ENCODE measurements at places on chromosomes 1 and 21.

DNA sequence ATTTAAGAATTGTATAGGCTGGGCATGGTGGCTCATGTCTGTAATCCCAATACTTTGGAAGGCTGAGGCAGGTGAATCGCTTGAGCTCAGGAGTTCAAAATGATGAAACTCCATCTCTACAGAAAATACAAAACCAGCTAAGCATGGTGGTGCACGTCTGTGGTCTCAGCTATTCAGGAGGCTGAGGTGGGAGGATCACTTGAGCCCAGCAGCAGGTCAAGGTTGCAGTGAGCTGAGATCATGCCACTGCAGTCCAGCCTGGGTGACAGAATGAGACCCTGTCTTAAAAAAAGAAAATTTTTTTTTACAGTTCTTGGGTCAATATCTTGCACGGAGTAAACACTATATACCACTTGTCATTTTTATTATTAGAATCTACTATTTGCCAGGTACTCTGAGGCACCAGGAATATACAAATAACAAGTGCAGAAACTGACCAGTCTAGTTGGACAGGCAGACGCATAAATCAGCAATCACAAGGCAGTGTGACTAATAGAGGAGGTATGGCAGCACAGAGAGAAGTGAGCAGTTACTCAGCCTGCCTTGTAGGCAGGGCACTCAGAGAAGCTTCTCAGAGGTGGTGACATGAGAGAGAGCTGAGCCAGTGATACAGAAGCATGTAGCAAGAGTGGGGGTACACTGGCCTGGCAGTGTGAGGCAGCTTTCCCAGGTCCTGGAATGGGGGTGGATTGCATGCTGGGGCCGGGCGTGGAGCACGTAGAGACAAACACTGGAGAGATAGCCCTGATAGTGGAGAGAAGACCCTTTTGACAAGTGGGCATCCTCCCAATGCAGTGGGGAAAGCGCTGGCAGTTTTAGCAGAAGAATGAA is 8.0 kb downstream of the PHLDA3 start:
- DNase-seq = no peak

DNA sequence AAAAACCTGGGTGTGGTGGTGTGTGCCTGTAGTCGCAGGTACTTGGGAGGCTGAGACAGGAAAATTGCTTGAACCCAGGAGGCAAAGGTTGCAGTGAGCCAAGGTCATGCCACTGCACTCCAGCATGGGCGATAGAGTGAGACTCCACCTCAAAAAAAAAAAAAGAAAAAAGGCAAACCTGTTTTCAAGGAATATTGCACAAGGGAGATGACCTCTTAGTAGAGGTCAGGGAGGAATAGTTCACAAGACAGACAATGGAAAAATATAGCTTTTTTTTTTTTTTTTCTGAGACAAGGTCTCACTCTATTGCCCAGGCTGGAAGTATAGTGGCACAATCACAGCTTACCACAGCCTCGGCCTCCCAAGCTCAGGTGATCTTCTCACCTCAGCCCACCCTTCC is 22.5 kb upstream of the SUCO start:
- DNase-seq = no peak

DNA sequence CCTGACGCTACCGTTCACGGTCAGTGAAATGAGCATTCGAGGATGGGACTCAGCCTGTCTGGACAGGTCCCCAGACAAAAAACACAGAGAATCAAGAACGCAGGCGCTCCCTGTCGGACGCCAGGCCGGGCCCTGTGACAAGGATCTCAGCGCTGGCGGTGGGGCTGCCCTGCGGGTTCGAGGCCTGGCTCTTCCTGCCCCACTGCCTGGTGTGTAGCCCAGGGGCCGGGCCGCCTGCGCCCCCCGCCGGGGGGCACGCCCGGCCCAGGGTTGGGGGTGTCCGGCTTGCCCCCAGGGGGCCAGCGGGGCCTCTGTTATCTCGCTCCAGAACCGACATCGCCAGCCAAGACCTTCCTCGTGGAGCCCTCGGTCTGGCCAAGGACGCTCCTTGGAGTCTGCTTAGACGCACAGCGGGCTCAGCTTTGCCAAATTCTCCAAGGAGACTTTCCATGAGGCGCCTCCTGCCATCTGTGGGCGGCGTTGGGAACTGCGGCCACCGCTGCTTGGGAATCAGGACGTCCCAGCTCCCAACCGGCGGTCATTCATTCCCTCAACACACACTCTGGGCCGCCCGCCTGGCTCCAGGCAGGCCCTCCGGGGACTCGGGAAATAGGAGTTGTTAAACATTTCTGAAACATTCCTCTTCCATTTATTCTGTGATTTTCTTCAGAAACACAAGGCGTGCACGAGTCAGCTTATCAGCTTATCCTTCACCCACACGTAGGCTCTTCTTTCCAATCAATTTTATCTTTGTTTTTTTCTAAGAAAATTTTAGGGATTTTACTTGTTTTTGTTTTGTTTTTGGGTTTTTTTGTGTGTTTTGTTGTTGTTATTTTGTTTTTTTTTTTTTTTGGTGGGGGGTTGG is 11.3 kb upstream of the RIPK4 start:
- peak; percentile 69 for DNase-seq

GRCh38 chr21:17779496-17779895 is 39.7 kb downstream of the C21orf91 start:
- no peak for DNase-seq

GRCh38 chr1:98921817-98922216 is 82.8 kb downstream of the PLPPR5 start:
- no peak for DNase-seq

All from COR-L47 (cell line).